ENCODE measurements at places on chromosomes 6 and 20.
A peak's percentile ranks its signal among the peaks of the same experiment; 100 is the strongest.

DNA sequence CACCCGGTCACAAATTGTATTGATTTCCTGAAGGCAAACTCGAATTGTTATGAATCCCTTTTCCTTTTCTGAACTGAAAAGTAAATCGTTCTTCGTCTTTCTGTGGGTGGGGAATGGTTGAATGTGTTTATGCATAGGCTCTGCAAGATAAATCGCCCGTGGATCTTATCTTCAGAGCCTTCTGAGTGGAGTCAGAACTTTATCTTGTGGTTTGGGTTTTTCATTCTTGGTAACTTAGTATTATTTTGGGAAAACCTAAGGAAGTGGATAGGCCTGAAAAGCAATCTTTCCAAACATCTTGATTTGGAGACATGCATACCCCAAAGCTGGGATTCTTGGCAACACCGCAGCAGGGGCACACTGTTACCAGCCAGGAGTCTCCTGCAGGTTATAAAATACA is 122.4 kb downstream of the MAP3K7 start:
- DNase-seq = no peak

- DNase-seq = no peak
Measured at GRCh38 chr20:5400164-5400762, 83.5 kb upstream of the PROKR2 start.

GRCh38 chr20:47998736-47999135 is 213.5 kb upstream of the SULF2 start:
- no peak for DNase-seq

- DNase-seq = no peak
Measured at GRCh38 chr6:26459023-26459810, 1.5 kb downstream of the BTN2A1 start.

DNA sequence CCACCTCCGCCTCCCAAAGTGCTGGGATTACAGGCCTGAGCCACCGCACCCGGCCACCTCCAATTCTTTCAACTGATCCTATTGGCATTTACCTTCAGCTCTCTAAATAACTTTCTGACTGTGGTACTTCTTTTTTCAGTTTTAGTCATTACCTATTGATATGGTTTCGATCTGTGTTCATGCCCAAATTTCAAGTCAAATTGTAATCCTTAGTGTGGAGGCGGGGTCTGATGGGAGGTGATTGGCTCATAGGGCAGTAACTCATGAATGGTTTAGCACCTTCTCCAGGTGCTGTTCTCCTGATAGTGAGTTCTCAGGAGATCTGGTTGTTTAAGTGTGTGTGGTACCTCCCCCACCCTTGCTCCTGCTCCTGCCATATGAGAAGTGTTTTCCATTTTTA is 140.9 kb downstream of the LPA start:
- no peak for DNase-seq

DNA sequence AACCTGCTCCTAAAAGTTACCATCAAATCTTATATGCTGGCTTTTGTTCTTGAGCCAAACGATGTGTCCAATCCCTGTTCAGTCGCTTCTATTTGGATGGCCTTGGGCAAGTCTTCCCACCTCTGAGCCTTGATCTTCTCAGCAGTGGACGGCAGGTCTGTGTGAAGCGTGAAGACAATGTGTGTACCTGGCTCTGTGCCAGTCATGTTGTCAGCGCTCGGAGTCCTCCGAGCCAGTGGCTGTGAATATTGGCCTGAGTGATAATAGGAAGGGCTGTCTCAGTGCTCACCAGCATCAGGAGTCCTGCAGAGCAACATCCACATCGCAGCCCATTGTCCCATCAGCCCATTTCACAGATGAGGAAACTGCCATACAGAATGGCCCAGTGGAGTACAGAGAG is 219.0 kb downstream of the CDC5L start:
- DNase-seq = no peak

GRCh38 chr20:57619051-57619831 is 985 bp downstream of the ZBP1 start:
- no peak for DNase-seq

- DNase-seq = no peak
Measured at GRCh38 chr20:36418711-36419110, 112.6 kb downstream of the DLGAP4 start.

DNA sequence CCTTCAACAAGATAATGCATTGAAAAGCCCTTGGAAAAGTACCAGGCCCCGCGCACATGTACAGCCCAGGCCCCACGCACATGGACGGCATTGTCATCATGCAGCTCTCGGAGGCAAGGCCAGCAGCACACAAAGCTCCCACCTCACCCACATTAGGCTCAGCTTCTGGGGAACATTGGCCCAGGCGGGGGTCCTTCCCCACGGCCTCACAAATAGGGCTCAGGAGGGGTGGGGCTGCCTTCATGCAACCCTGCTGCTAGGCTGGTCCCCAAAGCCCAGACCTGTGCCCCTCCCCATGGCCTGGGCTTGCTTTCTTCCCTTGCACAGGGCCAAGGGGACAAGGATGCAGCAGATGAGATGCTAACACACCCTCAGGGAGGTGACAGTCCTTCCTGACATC is 26.7 kb downstream of the NPEPL1 start:
- DNase-seq = no peak

DNA sequence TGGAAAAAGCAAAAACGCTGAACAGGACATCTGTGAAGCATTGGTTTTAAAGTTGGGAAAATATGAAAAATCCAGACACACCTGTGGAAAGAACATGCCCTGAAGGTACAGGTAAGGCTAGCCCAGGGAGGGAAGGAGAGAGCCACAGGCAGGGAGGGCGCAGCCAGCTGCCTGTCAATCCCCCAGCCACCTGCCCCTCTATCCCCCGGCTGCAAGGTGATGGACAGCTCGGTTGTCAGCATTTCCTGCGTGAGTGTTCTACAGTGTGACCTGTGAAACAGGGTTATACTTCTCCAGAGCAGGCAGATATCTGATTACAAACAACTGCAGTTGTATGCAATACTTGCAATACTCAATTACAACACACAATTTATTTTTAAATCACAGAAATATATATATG is 358.1 kb downstream of the SMOC2 start:
- no peak for DNase-seq

DNA sequence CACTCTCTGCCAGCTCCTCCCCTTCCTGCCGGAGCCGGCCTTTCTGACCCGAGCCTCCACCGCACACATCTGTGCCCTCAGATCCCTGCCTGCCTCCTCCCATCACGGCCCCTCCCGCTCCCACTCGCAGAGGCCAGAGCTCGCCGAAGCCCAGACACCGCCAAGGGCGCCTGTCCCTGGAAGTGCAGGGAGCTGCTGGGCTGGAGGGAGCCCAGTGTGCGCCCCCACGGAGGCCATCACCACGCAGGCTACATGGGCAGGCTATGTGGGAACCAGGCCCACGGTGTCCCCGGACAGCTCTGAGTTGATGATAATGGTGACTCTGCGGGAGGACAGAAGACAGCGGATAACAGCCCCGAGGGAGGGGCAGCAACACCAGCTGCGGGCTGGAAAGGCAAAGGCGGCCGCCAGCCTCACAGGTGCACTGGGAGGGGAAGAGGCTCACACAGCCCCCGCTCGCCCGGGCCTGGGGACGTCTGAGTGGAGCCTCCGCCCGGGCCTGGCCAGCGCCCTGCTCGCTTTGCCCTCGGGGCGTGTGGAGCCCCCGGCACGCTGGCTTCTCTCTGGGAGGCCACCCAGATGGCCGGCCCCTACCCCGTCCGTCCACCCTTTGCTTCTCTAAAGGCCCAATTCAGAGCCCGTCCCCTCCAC is 154.9 kb downstream of the DLL1 start:
- no peak for DNase-seq

- DNase-seq = no peak
Measured at GRCh38 chr6:156189714-156190113, 587.5 kb upstream of the ARID1B start.

DNA sequence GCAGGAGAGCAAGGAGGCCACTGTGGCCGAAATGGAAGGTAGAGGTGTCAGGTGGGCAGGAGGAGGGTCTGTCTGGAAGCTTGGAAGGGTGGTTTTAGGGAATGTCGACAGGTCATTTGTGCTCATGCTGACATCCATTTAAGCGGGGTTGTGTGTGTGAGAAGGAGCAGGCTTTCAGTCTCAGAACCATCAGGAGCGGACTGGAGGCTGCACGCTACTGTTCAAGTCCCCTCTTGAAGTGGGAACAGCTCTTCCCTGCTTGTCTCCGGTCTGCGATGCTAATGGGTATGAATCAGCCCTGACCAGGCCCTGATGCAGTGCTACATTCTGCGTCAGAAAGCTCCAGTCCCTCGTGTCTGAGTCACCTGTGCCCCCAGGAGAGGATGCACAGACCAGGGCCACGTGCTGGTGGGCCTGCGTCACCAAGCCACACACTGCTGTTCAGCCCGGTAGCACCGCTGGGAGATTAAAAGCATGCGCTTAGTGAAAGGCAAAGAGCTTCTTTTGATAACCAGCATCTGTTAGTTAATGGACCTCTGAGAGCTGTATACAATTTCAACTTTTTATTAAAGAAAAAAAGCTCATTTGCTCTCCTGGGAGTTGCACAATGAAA is 58.0 kb downstream of the APCDD1L start:
- DNase-seq = no peak

DNA sequence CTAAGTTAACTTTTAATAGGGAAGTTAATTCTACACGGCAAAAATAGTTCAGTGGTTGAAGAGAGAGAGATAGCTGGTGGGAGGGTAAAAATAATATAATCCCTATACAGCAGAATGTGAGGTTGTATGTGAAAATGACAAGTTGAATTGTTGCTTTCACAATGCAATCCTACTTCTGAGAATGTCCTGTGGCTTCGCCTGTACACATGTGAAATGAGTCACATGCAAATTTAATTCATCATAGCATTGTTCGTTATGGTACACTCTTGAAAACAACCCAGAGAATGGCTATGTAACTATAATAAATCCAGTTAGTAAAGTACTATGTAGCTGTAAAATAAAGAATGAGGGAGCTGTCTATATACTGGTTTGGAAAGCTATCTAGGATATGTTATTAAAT is 46.0 kb upstream of the HINT3 start:
- peak; percentile 24 for DNase-seq

GRCh38 chr6:150380256-150380655 is 11.4 kb downstream of the IYD start:
- peak; percentile 64 for DNase-seq

- DNase-seq = no peak
Measured at GRCh38 chr6:159688266-159688905, 4.7 kb downstream of the SOD2 start.

GRCh38 chr20:45649312-45649863 is 18.3 kb upstream of the WFDC9 start:
- no peak for DNase-seq

- no peak for DNase-seq
Measured at GRCh38 chr6:130699742-130700141, 127.5 kb upstream of the SMLR1 start.

- DNase-seq = no peak
Measured at GRCh38 chr6:45956176-45956575, 59.5 kb downstream of the CLIC5 start.

DNA sequence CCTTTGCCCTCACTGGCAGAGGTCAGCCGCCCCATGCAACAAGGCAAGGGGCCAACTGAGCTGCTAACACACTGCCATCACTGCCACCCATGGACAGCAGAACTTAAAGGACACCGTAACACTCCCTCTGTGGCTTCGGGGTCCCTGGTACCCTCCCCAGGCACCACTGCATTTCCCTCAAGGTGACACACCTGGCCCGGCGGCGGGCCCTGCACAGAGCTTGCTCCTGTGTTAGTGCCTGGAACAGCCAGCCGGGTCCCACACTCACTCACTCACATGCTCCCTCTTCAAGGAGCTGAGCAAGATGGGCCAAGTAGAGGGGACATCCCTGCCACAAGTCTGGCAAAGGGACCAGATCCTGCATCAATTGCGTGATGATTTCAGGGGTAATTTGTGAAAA is 126.5 kb upstream of the SOX4 start:
- DNase-seq = no peak
